CD4-positive, alpha-beta T cell treated with Interleukin-15 for 1 hour (primary cell): ENCODE measurements at places on chromosomes 16 and 17.

DNA sequence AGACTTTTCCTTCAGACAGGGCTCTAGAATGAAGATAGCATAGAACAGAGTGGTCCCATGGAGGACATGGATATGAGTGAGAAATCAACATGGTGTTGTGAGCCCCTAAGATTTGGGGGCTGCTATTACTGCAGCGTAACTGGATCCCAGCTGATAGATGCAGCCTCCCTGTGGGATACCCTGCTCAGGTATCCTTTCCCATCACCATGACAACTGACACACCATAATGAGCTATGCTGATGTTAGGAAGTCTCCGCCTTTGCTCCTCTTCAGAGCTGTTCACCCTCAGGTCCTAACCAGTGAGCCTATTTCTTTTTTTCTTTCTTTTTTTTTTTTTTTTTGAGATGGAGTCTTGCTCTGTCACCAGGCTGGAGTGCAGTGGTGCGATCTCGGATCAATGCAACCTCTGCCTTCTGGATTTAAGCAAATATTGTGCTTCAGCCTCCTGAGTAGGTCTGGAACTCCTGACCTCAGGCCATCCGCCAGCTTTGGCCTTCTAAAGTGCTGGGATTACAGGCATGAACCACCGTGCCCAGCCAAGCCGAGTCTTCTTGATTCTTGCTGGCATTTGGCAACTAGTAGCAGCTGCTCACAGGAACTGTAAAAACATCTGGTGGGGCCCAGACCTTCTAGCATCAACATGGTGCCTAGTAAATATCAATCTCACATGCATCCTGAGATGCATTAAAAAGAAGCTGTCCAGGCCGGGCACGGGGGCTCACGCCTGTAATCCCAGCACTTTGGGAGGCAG is 17.1 kb downstream of the STX4 start:
- no peak for DNase-seq

GRCh38 chr16:49050607-49051006 is 231.0 kb downstream of the CBLN1 start:
- DNase-seq, result no peak

DNA sequence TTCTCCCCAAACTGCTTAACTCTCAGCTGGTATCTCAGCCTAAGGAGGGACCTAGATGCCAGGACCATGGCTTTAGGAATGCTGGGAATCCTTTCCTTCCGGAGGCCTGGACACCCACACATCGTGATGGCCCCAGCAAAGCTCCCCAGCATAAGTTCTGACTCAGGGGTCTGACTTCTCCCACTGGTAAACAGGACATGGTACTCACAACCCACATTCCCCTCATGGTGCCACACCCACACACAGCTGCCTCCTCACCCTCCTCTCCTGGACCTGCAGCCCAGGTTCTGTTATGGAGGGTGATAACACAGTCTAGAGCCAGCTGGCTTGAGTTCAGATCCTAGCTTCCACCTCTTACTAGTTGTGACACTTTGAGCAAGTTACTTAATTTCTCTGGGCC is 719 bp upstream of the RNF227 start:
- DNase-seq, result no peak

- peak; percentile 78 for DNase-seq
Measured at GRCh38 chr17:40561871-40562611, 3.2 kb downstream of the CCR7 start.

DNA sequence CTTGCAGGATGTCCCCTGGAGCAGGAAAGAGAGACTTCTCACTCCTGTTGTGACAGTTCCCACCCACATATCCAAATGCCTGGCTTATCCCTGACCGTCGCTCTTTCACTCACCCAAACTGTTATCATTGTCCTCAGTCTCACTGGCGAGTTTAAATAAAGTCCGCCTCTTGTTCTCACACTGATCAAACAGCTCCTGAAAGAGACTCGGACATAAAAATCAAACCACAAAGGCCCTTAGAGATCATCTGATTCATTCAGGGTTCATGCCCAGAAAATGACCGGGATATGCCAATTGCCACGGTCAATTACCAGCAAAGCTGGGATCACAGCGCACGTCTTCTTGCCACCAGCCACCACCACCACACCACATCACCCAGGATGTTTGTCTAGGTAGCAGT is 19.9 kb downstream of the GGA3 start:
- no peak for DNase-seq

DNA sequence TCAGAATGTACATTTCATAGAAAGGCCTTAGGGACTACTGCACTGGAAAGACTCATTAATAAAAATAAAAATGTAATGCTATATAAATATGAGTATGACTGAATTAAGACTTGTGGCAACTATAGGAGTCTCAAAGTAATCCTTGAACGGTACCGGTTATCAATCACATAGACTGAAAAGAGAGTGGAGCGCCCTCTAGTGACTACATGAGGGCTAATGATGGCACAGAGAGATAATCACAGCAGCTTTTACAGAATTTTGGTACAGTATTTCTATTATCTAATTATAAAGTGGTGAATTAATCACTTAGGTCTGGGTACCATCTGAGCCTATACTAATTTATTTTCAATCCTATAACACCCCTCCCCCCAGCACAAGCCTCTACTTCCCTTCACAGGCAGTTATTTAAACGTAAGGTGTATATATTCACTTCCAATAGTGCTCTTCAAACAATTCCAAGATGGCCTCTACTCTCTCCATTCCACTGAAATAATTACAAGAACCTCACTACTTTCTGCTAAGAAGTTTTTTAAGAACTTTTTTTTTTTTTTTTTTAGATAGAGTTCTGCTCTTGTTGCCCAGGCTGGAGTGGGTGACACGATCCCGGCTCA is 40.7 kb upstream of the ANKFY1 start:
- peak; percentile 19 for DNase-seq
